DMS153 (cell line): ENCODE measurements at places on chromosomes 5 and 9.

DNA sequence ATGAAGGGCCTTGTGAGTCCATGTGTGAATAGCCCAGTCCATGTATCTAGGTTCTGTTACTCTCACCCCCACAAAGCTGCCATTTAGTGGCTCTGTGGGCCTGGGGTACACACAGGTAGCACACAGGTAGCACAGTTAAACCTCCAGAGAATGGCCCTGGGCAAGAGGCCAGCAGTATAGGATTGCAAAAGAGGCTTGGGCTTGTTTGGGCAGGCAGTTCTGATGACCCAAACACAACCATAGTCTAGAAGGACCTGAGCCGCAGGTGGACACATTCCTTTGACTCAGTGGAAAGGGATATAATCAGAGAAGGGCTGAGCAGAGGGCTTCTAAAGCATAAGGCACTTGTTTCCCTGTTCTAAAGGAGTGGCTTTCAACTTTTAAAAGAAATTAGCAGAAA lies 326.8 kb upstream of the SGCD start:
- no peak for DNase-seq

GRCh38 chr5:116359592-116359991 lies 215.0 kb downstream of the SEMA6A start:
- DNase-seq, result no peak

DNA sequence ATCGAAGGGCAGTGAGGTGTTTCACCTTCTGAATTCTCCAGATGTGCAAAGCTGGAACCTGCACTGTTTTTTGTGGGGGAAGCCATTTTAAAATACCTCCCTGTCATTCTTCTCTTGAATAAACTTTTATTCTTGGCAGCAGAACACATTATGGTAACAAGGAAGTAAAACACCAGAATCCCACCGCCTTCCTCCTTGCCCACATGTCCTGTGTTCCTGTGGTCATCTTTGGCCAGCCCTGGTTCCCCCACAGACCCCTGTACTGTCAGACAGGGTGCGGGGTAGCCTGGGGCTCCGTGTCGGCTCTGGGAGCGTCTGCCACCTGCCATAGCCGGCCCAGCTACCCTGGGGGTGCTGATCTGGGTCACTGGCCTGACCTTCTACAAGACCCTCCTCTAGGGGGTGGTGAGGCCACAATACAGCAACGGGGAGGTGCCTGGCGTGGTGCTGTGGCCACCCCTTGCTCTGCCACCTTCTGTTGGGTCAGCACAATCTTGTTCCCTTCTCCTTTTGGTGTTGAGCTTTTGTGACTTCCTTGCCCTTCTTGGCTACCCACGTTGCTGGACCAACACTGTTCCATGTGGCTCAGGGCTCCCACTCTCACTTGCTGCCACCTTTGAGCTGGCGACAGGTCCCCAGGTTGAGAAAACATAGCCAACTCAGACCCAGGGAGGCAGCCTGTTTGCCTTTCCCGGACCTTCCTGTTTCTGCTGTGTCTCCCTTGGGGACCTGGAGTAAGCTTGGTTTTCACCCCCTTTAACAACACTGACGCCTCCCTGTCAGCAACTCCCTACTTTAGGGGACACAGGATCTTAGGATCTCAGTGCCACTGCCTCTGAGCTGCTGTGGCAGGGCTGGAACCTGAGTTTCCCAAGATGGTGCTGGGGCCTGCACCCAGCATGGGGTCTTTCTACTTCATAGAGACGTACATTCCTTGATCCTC lies 4.8 kb downstream of the WNK2 start:
- no peak for DNase-seq

- DNase-seq, result no peak
Observed at GRCh38 chr9:134575103-134575900, 66.3 kb upstream of the COL5A1 start.

DNA sequence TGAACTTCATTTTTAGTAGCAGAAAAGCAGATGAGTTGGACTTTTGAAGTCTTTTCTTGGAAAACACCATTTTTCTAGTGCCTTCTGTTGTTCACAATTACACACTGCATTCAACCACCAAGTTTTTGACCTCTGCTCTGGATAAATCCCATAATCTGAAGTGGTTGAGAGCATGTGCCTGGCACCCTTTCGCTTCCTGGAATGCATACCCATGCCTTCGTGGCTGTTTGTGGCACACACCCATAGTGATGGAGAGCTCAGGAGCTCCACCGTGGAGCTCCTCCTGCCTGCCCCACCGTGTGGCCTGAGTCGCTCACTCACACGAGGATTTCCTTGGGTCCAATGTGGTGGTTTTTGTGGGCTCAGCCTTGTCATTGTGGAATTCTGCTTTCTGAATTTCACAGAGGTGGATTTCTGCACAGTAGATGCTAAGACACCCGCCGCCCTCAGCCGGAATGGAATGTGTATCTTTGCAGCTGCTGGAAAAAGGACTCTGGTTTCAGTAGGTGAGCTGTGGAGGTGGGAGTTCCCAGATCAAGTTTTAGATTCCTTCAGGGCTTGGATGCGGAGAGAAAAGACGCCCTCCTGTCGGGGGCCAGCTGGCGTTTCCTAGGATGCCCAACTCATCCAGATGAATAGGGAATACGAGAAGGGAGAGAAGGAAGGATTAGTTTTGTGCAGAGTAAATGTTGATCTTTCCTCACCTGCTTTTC lies 500.4 kb downstream of the IRX1 start:
- DNase-seq, result no peak

GRCh38 chr5:143946837-143947236 lies 134.9 kb downstream of the HMHB1 start:
- no peak for DNase-seq

GRCh38 chr5:101080462-101081240 lies 177.6 kb upstream of the ST8SIA4 start:
- no peak for DNase-seq

- DNase-seq, result no peak
Observed at GRCh38 chr5:584846-585245, 27.3 kb upstream of the CEP72 start.

- DNase-seq, result no peak
Observed at GRCh38 chr5:170362102-170362501, 27.1 kb downstream of the KCNMB1 start.

DNA sequence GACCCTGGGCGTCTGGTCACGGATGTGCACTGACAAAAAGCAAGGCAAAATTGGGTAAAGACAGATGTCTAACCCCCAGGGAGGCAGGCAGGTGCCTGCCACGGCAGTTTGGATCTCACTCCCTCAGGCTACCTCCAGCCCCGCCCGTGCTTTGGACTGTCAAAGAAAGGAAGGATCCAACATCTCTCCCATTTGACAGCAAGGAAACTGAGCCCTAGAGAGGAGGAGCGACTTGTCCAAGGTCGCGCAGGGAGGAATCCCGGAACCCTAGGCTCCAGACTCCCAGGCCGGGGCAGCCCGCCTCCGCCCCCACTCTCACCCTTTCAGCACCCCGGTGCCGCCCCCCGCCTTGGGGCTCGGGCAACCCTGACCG lies 376 bp downstream of the GOLGA1 start:
- DNase-seq, result no peak

GRCh38 chr9:82353631-82354278 lies 365.2 kb downstream of the SPATA31D1 start:
- no peak for DNase-seq

DNA sequence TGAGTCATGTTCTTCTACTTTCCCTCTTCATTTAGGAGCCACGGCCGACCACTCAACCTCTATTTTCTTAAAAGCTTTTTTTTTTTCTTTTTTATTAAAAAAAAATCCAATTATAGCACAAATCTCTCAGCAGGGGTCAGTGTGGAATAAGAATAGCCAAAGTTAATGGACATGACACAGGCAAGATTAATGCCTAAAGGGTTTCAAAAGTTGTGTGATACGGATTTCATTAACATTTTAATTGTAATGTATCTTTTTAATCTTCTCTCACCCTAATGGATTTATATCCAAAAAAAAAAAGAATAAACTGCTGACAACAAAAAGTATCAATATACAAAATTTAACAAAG lies 5.4 kb downstream of the NACC2 start:
- DNase-seq, result no peak

DNA sequence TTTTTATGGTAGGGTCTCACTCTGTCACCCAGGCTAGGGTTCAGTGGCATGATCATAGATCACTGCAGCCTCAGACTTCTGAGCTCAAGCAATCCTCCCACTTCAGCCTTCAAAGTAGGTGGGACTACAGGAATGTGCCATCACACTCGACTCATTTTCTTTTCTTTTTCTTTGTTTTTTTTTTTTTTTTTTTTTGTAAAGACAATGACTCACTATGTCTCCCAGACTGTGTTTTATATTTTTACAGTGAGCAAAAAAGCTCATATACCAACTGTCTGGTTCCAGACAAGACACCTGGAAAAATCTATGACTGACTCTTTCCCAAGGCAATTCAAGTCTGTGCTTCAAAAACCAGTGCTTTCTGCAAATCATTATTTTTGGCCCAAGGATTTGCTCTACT lies 10.8 kb upstream of the FOXD1 start:
- DNase-seq, result no peak

DNA sequence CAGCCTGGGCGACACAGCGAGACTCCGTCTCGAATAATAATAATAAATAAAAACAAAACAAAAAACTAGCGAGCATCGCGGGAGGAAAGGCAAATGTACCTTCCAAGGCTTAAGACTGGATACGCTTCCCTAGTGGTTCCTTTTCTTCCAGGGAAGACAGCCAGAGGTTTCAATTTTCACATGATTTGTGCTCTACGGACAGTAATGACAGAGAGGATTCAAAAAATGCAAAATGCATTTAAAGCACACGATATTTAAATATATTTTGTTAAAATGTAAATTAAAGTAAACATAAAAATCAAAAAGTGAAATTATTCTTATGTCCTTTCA lies 4.3 kb upstream of the TRIM41 start:
- no peak for DNase-seq

GRCh38 chr5:81759632-81760005 lies 8.7 kb upstream of the SSBP2 start:
- no peak for DNase-seq

- no peak for DNase-seq
Observed at GRCh38 chr5:25955337-25955736, 1083.0 kb downstream of the CDH9 start.

GRCh38 chr9:29969856-29970647 lies 2396.8 kb upstream of the C9orf72 start:
- DNase-seq, result no peak

GRCh38 chr9:95061916-95062595 lies 255.5 kb downstream of the FANCC start:
- no peak for DNase-seq

- no peak for DNase-seq
Observed at GRCh38 chr9:137369911-137370764, 52.8 kb downstream of the EXD3 start.

DNA sequence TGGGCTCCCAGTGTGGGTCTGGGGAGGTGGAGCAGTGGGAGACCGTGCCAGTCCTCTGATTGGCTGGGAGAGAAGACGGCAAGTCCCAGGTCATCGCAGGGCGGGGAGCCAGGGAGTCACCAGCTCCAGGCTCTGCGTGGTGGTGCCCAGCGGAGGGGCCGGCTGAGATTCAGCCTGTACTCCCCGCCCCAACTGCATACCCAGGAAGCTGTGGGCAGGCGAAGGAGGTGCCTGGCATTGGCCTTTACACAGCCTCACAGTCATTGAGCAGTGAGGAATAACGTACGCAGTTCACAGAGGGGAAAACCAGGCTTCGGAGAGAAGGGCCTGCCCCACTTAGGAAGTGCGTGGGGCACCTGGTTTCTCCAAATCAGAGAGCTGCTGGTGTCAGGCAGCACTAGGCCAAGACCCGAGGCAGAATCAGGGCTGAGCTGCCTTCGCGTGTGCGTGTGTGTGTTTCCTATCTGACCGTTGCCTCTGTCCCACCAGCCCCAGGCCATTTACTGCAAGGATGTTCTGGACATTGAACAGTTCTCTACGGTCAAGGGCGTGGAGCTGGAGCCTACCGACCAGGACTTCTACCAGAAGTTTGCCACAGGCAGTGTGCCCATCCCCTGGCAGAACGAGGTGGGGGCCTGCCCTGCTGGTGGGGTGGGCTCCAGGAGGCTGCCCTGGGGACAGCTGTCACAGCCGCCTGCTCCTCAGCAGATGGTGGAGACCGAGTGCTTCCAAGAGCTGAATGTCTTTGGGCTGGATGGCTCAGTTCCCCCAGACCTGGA lies 6.2 kb upstream of the PRR7 start:
- no peak for DNase-seq

DNA sequence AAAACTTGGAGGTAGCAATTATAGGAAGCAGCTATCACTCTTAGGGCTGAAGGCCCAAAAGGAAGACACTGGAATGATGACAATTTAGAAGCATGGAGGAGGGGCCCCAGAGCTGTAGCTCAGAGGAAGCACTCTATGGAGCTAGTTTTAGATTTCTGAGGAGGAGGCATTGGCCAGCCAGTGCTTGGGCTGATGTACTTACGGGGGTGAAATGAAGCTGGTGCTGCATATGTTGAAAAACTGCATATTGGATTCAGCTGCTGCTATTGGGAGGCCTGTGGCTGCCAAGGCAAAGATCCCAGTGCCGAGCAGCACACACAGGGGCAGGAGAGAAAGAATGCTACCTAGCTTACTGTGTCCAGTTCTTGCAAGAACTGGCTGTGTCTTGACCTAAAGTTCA lies 53.9 kb upstream of the HMHB1 start:
- DNase-seq, result no peak

DNA sequence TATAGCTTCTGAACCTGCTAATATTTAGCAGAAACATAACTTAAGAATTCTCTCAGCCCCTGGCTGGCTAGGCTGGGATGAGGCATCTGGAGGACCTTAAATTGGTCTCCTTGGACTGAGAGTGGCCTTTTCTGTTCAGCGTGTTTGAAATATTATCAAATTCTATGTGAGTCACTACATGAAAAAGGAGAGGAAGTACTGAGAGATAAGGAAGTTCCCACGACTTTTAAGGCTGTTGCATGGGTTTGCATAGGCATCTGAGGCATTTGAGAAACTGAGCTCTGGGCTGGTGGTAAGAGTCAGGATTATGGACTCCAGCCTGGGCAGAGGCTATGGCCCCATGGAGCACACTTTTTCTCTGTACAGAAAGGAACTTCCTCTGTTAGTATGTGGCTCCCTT lies 816.2 kb upstream of the GRAMD2B start:
- DNase-seq, result no peak

DNA sequence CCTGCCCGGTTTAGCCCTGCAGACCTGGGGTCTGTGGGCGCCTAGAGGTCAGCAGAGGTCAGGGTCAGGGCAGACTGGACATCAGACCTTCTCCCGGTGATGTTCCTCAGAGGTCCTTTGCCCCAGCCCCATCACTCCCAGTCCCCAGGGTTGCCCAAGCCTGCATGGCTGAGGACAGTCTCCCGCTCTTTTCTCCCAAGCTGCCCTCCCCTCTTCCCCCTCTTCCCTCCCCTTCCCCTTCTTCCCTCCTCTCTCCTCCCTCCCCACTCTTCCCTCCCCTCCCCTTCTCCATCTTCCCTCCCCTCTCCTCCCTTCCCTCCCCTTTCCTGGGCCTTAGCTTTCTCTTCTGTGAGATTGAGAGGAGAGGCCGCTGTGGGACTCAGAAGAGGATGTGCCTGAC lies 10.4 kb downstream of the LHX3 start:
- DNase-seq, result no peak

GRCh38 chr9:22514871-22515270 lies 68.2 kb downstream of the DMRTA1 start:
- DNase-seq, result no peak

GRCh38 chr9:26983340-26983739 lies 22.1 kb downstream of the LRRC19 start:
- no peak for DNase-seq
